ENCODE measurements at places on chromosomes 3 and 15. TPM values are rescaled to one million over a fixed set of nuclear protein-coding genes. Genes with fewer than 3 reads are reported as not detected.

Gene SAXO2
- 0.68 TPM for total RNA-seq

Gene MME
- 2.9 TPM for total RNA-seq

Gene CELSR3
- 1.0 TPM for total RNA-seq

Gene ANKUB1
- 0.31 TPM for total RNA-seq

Gene GPR160
- 1.0 TPM for total RNA-seq

Gene QRICH1
- total RNA-seq, result 53.3 TPM

Gene PPM1L
- total RNA-seq, result 0.31 TPM

Gene GATM
- total RNA-seq, result not detected

Gene SH3GL3
- 0.23 TPM for total RNA-seq

Gene ATP8B4
- total RNA-seq, result not detected

Gene CCR8
- total RNA-seq, result not detected

Gene LIPH
- total RNA-seq, result 0.11 TPM

Gene ZNF662
- total RNA-seq, result 1.0 TPM

Gene STAC
- 4.9 TPM for total RNA-seq
